Panc1 (cell line): ENCODE measurements at places on chromosomes 4 and X. TPM values are rescaled to one million over a fixed set of nuclear protein-coding genes. Genes with fewer than 3 reads are reported as not detected.

DNA sequence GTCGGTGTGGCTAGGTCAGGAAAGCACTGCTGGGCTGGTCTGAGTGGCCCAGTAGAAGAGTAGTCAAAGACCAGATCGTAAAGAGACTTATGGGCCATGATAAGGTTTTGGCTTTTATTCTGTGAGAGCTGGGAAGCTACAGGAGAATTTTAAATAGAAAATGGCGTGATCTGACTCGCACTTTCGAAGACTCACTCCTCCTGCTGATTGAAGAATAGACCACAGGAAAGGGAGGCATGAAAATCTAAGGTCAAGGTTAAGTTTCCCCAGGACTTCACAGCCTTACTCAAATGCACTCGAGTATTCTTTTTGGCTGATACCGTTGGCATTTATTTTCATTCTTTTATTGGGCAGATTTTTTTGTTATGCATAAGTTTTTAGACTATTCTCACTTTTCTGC lies 231.4 kb upstream of the ANKRD50 start:
- DNase-seq, result no peak

DNA sequence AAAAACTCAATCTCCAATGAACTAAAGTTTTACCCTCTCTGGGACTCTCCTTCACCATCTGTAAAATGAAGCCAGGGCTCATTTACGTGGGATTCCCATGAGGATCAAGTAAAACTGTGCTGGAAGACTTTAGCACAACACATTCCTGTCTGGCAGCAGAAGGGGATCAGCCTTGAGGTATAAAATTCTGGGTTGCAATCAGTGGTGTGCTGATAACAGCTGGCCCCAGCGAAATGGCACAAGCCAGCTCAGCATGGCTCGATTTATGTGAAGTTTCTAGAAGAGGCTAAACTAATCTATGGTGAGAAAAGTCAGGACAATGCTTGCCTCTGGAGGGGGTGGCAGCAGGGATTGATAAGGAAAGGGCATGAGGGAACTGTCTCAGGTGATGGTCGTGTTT lies 28.4 kb downstream of the ZNF630 start:
- no peak for DNase-seq

DNA sequence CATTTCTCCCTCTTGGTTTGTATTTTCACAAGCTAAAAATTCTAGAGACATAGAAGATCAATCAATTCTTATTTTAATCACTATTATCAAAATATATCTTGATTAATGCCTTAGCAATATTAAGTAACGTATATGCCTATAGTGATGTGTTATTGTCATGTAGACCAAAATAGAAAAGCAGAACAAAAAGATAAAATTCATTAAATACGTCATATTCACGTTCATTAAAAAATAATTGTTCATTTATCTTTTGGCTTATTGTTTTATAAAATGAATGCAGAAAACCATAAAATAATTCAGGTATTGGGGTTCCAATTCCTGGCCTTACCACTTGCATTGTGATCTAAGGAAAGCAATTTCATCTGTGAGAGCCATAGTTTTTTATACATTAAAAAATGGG lies 72.2 kb downstream of the AMELX start:
- no peak for DNase-seq

The LRP2BP gene
- 0.33 TPM for total RNA-seq
